Stimulated activated CD8-positive, alpha-beta memory T cell treated with anti-CD3 and anti-CD28 coated beads, Interleukin-7, amount 100 ng/mL, for 24 hours (primary cell): ENCODE measurements at places on chromosomes 7 and 10.

DNA sequence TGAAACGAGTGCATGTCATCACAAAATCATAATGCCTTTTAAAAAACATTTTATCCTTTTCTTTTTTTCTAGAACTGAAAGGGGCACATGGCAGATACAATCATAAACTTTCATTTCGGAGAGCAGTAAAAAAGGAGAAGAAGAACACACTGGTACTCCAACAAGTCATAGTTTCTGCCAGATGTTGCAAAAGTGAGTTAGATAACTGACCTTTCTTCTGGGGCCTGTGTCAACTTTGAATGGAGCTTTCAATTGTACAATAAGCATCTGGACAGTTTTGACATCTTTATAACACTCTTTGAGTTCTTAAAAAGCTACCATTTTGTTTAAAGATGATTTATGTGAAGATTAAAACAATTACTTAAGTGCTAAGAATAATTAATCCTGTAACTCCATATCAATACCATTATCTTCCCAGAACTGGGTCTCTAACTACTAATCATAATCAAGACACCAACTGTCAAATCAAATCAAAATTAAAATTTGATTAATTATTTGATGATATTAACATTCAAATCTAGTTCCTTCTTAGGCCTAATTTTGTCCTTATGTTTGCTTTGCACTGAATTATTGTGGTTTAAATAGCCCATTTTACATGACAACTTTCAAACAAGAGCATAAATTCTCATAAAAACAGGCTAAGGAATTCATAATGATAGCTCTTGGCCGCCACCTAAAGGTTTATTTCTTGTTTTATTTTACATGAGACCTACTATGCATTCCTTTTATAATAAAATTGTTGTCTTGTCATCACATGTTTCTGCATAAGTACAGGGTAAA, 19.5 kb upstream of the ITGB8 start:
- no peak for DNase-seq

DNA sequence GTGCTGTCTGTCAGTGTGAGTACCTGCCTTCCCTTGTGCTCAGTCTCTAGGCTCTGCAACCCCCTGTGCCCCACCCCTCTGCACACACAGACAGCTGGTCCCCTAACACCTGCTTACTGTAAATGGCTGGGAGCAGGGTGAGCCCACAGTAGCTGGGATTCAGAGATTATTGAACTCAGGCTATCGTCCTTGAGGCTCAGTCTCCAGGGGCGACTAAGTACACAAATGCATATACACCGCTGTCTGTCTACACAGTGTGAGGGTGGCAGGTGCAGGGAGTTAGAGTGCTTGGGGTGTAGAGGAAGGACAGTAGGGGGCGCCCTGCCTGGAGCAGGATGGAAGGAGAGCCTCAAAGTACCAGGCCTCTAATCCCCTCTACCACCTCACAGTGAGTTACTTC, 12.9 kb downstream of the UPP1 start:
- no peak for DNase-seq

GRCh38 chr10:29895456-29895855, 163.9 kb downstream of the JCAD start:
- DNase-seq, result no peak

- DNase-seq, result no peak
Observed at GRCh38 chr7:98398567-98399372, 2.1 kb downstream of the BAIAP2L1 start.

DNA sequence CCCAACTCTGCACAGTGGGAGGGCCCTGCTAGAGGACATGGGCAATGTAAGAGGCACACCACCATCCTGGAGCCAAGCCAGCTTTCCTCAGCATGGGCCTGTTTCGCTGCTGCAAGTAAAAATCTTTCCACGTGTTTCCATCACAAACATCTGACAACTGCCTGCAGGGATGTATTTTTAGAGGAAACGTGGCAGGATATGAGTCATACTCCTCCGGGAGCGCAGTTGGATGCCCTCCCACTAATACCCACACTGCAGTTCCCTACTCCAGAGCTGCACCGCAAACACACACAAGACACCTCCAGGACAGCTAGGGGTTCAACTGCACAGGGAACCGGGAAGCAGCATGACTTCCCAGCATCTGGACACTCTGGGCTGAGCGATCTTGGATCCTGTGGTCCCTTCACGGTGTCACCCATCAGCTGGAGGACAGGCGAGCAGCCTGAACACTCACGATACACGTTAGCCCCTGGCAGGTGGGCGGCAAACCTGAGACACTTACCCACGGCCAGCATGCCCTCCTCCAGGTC, 26.1 kb downstream of the PLAC9 start:
- no peak for DNase-seq

DNA sequence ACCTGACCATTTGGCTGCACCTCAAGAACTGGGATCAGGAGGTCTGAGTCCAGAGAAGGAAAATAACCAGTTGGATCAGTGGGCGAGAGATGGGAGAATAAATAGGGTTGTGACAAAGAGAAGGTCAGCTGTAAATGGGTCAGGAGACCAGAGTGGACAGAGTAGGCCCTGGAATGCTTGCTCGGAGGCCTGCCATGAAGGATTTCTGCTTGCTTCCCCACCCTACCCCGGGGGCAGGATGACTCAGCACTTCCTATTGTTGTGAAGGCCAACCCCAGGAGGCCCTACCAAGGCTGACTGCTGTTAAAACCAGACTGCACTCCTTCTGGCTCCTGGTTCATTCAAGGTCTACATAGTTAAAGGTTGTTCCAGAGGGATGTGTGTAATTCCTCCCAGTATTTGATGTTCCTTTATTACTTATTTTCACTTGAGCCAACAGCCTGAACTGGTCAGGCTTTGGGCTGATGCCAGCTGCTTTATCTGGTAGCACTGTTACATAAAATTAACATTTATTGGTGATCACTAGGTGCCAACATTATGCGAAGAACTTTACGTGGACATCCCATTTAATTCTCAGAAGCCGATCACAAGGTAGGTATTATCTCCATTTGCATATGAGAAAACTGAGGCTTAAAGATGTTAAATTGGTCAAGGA, 27.3 kb upstream of the IFRD1 start:
- no peak for DNase-seq

DNA sequence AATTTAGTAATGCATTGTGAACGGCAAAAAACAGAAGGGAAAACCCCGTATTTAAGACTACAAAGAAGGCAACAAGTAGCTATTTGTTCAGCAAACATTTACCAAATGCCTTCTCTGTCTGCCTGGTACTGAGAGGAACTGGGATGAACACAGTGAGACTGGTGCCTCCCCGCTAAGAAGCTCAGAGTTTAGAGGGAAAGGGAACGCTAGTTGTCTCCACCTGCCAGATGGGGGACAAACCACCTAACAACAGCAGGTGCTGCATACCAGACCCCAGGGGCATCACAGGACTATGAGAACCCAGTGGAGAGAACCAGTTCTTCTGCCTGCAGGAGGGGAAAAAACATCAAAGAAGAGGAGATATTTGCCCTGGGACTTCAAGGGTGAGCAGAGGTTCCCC, 147.1 kb downstream of the SLC25A13 start:
- DNase-seq, result no peak

DNA sequence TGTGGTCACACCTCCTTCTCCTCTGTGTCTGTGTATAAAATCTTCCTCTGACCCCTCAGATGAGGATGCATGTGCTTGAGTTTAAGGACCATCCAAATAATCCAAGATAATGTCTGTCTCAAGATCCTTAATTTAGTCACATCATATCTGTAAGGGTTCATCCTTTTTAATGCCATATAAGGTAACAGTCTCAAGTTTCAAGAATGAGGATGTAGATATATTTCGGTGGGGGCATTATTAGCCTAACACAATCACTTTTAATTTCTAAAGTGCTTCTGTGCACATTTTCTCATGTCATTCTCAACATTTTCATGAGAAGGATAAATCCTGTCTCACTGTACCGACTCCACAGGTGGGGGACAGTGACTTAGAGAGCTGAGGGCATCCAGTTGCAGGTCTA, 235.3 kb downstream of the BUB3 start:
- DNase-seq, result no peak

DNA sequence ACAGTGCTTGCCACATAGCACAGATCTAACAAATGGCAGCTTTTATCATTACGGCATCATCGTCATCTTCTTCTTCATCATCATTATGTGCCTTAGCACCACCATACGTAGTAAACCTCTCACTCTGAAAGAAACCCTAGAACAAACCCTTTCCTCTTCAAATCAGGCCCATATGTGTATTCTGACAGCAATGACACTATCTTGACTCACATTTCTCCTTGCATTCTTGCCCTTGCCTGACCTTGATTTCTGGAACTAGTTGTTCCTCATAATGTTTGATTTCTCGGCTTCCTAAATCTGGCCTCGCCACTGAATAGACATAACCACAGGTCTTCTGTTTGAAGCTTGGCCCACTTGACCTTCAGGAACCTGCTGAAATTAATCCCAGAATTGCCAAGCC, 115.3 kb downstream of the DGKI start:
- no peak for DNase-seq

GRCh38 chr7:76512941-76513816, 2.8 kb downstream of the UPK3B start:
- DNase-seq, result no peak

- DNase-seq, result no peak
Observed at GRCh38 chr7:154914308-154914995, 88.5 kb downstream of the PAXIP1 start.

DNA sequence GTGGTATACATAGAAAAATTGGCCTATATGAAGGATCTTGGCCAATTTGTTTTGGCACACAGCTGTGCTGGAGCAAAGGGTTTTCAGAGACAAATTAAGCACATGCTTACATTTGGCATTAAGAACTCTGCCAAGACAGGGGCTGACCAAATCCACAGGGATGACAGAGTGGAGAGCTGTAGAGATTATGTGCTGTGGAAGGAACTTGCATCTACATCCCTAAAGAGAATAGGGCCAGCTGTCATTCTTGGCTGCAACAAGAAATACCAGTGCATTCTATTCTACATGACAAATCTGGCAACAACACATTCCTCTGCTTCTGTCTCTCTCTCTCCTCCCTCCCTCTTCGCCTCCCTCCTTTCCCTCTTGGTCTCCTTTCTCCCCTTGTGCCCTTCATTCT, 75.6 kb downstream of the POM121L12 start:
- DNase-seq, result no peak

DNA sequence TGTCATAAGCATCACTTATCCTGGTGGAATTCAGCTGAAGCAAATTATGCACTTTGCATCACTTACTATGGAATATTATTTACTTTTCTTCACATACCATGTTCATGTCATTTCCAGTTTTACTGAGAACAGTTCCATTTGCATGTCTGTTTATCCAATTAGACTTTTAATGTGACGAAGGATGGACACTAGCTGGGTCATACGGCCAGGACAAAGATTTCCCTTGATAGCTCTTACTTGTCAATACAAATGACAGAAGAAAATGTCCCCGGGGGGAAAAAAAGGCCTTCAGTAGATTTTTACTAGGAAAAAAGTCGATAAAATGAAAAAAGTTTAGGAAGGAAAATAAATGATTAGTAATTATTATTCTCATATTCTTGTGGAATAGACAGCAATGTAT, 106.6 kb downstream of the RAPGEF5 start:
- no peak for DNase-seq

GRCh38 chr10:69407621-69408301, 9.0 kb downstream of the TACR2 start:
- no peak for DNase-seq

DNA sequence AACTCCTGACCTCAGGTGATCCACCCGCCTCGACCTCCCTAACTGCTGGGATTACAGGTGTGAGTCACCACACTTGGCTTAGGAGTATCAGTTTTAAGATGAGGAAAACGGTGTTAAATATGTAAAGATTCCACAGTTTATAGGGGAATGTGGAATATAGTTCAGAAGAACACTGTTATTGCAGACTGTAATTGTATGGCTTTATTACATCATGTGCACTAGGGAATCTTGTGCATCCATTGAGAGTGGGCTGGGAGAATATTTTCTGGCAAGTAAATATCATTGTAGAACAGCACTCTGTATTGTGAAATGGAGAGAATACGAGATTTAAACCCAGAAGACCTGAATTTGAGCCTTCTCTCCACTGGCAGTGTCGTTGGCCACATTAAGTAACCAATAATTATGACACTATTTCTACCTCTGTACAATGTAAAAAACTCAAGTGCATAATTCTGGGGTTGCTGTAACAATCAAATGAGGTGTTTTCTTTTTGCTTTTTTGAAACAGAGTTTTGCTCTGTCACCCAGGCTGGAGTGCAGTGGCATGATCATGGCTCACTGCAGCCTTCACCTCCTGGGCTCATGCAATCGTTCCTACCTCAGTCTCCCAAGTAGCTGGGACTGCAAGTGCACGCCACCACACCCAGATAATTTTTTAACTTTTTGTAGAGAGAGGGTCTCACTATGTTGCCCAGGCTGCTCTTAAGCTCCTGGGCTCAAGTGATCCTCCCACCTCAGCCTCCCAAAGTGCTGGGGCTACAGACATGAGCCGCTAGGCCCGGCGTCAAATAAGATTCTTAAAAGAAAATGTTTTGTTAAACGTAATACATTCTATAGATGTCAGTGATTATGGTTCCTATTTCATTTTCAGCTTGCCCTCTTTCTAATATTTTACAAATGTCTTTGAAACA, 12.0 kb upstream of the PARD3 start:
- DNase-seq, result no peak

- DNase-seq, result no peak
Observed at GRCh38 chr7:96952974-96953391, 52.4 kb upstream of the DLX6 start.

DNA sequence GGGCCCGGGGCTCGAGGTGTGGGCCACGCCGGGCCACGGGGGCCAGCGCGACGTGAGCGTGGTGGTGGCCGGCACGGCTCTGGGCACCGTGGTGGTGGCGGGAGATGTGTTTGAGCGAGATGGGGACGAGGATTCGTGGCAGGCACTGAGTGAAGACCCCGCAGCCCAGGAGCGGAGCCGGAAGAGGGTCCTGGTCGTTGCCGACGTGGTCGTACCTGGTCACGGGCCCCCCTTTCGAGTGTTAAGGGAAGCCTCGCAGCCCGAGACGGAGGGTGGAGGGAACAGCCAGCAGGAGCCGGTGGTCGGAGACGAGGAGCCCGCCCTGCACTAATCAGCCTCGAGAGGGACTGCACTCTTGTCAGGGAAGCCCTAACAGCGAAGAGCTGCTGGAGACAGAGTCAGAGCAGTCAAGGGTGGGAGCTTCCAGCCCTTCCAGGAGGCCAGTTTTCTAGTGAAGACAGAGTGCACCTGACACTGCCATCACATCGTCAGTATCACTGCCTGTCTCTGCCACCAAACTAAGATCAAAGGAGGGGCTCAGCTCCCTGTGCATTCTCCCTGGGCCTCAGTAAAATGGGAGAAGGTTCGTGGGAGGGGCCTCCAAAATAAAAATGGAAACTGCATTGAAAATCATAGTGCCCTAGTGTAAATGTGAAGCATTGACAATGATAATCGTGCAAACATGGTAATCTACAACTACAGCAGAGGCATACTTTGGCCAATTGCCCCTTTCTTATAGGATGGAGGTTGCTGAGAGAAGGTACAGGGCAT, 1.3 kb downstream of the MBLAC1 start:
- no peak for DNase-seq

- no peak for DNase-seq
Observed at GRCh38 chr7:14894826-14895225, 7.7 kb downstream of the DGKB start.

- DNase-seq, result no peak
Observed at GRCh38 chr7:83161186-83161585, 1.5 kb downstream of the PCLO start.

- DNase-seq, result no peak
Observed at GRCh38 chr7:19776981-19777380, 3.6 kb upstream of the TMEM196 start.

GRCh38 chr7:30674420-30674819, 7.8 kb downstream of the CRHR2 start:
- DNase-seq, result no peak

- no peak for DNase-seq
Observed at GRCh38 chr7:103988468-103989199, 824 bp downstream of the RELN start.

- no peak for DNase-seq
Observed at GRCh38 chr7:17832242-17832641, 108.1 kb downstream of the SNX13 start.
